ENCODE measurements at places on chromosomes 4 and X.

- peak; percentile 31 for DNase-seq
These were observed 34.0 kb upstream of the CD38 start for GRCh38 chr4:15744016-15744545.

DNA sequence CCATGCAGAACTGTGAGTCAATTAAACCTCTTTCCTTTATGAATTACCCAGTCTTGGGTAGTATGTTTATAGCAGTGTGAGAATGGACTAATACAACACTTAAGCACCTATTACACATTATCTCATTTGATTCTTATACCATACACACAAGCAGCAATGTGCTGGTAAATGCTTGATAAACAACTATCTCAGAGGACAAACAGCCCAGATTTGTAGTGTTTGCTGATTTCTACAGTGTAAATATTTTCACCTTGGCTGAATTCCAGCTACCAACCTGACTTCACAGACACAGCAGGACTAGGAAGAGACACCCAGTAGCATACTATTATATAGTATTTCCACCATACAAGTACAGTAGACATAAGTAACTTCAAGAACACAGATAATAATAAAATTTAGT is 406.5 kb upstream of the CNKSR2 start:
- no peak for DNase-seq

- no peak for DNase-seq
These were observed 139.4 kb upstream of the OTUD4 start for GRCh38 chr4:145319751-145320150.

DNA sequence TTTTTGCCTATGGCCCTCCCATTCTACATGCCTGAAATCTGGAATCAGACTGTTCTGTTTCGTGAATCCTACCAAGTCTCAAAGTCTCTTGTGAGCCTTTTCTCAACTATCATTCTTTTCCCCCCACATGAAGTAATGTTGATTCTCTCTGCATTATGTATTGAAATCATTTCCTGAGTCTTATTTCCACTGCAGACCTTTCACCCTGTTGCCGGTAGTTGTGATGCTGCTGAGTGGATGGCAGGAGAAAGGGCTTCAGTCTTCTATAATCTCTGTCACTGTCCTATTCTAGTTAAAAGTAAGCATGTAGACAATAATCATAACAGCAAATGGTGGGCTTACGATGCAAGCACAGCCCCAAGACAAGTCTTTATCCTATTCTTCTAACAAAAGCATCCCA is 75.0 kb downstream of the TBC1D9 start:
- no peak for DNase-seq

DNA sequence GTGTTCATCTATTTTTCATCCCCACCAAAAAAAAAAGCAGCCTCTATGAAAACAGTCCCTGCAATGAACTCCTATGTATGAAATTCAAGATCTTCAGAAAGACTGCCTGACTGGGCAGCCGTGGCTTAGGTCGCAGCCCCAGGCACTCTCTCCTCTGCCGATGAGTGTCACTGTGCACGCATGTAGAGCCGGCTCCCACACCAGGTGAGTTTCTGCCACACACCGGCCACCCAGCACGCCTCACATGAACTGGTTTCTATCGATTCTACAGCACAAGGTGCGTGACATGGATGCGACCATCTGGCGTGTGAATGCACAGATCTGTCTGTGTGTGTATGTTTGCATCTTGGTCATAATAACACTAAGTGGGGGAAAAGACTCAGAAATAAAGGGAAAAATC is 140.4 kb downstream of the AFAP1 start:
- no peak for DNase-seq

DNA sequence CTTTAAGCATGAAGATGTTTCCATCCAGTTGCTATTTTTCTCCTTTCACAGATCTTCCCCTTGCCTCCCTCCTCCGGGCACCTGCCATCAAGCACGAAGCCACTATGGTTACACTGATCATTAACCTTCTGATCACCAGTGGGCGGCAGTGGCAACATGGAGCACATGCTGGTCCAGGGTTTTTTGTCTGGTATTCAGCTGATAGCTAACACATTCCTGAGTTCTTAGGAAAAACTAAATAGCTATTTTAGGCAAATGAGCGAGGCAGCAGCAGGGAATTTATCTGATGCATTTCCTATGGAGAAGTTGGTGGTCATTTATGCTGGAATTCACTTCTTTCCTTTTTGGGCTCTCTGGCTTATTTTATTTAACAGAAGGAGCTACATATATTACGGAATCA is 22.9 kb downstream of the SHISA3 start:
- DNase-seq, result no peak

GRCh38 chrX:149938881-149939654 is 777 bp upstream of the EOLA2 start:
- DNase-seq, result peak; percentile 90

- no peak for DNase-seq
These were observed 125.9 kb downstream of the MFAP3L start for GRCh38 chr4:169900241-169900845.

- no peak for DNase-seq
These were observed 73.3 kb downstream of the FRYL start for GRCh38 chr4:48706736-48707135.

DNA sequence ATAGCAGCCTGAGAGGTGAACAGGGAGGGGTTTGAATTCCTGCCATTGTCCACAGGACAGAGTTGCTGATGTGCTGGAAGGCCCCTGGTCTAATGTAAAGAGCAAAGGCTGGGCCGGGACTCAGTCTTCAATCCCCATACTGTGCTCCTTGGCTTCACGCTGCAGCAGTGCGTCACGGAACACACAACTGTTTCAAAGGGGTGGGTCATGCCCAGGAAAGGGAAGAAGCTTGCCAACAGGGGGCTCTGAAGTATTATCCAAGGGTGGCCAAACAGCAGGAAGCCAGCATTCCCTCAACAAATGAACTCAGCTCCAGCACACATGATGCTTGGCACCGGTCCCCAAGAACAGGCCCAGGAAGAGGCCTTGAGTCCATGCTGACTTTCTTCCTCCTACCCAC is 122.5 kb downstream of the NFKB1 start:
- peak; percentile 53 for DNase-seq

- no peak for DNase-seq
These were observed 105.9 kb upstream of the HPGD start for GRCh38 chr4:174628191-174628590.

- DNase-seq, result no peak
These were observed 141.9 kb downstream of the MGST2 start for GRCh38 chr4:139807483-139807882.

GRCh38 chr4:74018116-74018515 is 19.6 kb upstream of the CXCL5 start:
- DNase-seq, result no peak

GRCh38 chrX:139200793-139201192 is 329.7 kb upstream of the F9 start:
- DNase-seq, result no peak

DNA sequence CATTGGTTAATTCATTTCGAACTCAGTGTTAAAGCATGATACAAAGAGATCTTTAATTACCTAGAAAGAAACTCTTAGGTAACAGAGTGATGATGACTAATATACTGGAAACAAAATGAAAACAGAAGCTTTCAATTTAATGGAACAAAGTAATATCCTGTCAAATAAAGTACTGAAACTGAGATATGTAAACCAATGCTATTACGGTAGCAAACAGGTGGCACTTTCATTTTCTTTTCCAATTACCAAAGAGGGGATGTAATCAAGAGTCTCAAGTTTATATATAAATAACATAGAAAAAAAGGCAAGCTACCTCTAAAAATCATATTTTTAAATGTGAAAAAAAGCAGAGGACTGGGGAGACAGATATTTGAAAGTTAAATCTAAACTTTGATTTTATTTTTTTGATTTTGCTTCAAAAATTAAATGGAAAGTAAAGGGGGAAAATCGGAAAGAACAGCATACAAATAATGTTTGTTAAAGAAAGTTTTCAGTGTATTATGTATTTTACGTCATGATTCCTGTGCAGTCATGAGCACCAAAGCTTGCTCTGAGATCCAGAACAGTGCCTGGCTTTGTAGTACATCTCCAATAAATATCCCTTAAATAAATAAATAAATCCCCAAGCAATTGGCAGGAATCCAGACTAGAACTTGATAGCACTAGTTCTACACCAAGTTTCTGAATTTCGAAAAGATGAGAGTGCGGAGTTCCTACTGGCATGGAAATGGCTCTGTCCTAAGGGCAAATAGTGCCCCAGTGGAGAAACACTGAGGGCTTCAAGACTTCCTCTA is 25.0 kb upstream of the RAPGEF2 start:
- no peak for DNase-seq

DNA sequence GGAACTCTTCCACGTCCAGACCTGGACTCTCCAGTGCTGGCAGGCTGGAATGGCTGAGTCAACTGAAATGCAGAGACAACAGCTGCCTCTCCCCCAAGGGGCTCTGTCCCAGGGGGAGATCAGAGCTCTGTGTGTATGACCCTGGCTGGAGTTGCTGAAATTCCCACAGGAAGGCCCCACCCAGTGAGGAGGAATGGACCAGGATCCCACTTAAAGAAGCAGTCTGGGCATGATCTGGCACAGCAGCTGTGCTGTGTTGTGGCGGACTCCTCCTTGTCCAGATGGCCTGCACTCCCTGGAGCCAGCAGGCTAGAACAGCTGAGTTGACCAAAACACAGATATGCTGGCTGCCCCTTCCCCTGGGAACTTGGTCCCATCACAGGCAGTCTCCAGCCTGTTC is 25.4 kb downstream of the C4orf17 start:
- peak; percentile 69 for DNase-seq

DNA sequence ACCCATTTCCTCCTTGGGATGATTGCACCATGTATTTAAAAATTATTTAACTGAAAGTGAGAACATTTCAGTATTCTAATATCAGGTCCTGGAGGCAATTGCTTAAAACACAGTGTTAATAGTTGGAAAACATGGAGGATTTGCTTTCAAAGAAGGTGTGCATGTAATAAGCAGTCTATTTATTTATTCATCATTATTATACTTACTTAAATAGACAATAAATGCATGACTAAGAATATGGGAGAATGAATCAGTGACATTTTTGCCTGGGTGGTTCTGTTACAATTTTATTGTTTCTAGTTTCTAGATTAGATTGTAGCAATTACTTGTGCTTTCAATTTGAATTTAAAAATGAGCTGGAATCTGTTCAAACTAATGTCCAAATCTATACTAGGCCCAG is 145.5 kb downstream of the AREG start:
- DNase-seq, result no peak

GRCh38 chrX:10111364-10112148 is 45.2 kb upstream of the CLCN4 start:
- DNase-seq, result no peak

- DNase-seq, result peak; percentile 22
These were observed 115.1 kb downstream of the STK32B start for GRCh38 chr4:5166377-5166776.

DNA sequence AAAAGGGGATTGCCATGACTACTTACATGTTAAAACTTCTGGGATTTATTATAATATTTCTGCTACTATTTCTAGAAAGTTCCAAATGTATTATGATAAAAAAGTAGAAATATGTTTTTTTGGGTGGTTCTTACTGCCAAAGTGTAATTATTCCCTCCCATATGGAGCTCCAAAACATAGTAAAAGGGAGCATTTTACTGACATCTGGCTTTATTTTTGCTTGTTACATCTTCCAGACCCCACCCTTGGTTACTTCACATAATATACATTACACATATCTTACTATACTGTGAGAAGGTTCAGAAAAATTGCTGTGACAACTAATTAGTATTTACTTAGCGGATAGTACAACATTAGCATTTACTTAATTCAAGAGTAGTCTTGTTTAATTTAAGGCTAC is 205.1 kb upstream of the TLL1 start:
- no peak for DNase-seq

DNA sequence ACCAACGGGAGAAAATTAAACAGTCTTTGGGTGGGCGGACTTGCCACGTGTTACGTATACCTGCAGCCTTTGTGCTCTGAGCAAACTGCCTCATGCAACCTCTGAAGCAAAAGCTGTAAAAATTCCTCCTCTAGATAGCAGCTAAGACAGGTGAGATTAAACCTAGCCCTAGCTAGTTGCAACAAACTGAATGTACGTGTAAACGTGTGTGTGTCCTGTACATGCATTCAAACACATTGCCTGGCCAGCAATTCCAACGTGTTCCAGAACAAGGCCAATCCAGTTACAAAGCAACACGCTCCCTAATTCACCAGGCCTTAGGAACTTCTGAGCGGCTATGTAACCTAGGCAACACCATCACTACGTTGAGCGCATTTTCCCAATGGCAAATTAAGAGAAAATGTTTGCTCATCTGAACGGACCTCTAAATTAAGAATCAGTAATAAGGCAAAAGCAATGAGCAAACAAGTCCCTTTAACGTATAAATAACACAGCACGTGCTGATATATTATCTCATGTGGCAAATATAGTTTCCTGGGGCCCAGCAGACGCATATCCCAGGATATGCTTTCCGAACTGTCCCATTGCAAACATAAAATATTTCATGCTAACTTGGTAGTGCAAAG is 792 bp downstream of the PPID start:
- DNase-seq, result peak; percentile 14

- no peak for DNase-seq
These were observed 244.1 kb upstream of the TEX13A start for GRCh38 chrX:105464618-105465017.

DNA sequence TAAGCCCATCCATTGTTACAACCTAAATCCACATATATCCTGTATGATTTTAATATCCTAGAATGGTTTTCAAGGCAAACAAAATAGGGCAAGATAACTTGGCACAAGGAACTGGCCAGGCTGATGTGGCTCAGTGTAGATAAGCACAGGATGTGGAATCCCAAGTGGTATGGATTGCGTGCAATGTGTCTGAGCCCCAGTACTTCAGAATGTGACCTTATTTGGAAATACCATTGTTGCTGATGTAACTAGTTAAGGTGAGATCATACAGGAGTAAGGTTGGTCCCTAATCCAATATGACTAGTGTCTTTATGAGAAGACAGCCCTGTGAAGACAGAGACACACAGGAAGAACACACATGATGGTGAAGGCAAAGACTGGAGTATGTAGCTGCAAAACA is 72.4 kb downstream of the IL21 start:
- no peak for DNase-seq

DNA sequence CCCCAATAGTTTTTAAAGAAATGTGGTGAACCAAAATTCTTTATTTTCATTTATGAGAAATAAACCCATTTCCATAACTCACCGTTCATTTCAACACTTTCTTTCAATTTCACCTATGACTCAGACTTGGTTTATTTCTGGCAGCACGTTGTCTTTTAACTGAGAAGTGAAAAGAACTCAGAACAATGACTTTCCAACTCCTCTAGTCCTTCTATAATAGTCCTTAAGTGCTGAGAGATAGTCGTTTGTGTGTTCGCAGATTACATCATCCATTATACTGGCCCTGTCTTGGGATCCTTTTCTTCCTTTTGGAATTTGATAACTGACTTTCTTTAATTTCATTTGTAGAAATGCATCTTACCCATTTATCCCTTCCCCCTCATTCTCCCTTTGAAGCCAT is 113.6 kb downstream of the GLUD2 start:
- DNase-seq, result no peak
